ENCODE measurements at places on chromosomes 6 and 20.

- no peak for DNase-seq
These were observed 257.4 kb downstream of the MAFB start for GRCh38 chr20:40431611-40432010.

GRCh38 chr6:169420912-169421543, 167.4 kb upstream of the THBS2 start:
- DNase-seq: no peak

- peak; percentile 65 for DNase-seq
These were observed 33.8 kb upstream of the SCRT2 start for GRCh38 chr20:709423-709822.

GRCh38 chr6:28160233-28160632, 18.6 kb downstream of the ZKSCAN8 start:
- DNase-seq: no peak

- no peak for DNase-seq
These were observed 12.0 kb downstream of the REV3L start for GRCh38 chr6:111470991-111471390.

- peak; percentile 62 for DNase-seq
These were observed 888.8 kb downstream of the QKI start for GRCh38 chr6:164303102-164303964.

DNA sequence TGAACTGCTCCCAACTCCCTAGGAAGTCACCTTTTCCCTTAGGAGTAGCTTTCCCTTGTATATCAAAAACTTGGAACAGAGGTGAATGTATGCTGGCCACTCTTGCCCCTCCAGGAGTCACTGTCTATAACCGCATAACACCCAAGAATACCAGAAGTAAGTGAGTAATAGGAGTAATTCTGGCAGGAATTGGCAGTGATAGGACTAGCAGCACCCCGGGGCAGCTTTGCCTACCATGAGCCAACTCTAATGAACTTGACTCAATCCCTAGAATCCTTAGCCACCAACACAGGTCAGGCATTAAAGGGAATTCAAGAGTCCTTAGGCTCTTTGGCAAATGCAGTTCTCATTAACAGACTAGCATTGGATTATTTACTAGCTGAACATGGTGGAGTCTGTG, 28.8 kb upstream of the CD164 start:
- DNase-seq: no peak

- DNase-seq: no peak
These were observed 40.4 kb upstream of the SCML4 start for GRCh38 chr6:107864226-107865127.

GRCh38 chr6:141653590-141653989, 479.1 kb upstream of the GJE1 start:
- DNase-seq: no peak

GRCh38 chr6:72464246-72464645, 157.6 kb upstream of the KCNQ5 start:
- DNase-seq: no peak

DNA sequence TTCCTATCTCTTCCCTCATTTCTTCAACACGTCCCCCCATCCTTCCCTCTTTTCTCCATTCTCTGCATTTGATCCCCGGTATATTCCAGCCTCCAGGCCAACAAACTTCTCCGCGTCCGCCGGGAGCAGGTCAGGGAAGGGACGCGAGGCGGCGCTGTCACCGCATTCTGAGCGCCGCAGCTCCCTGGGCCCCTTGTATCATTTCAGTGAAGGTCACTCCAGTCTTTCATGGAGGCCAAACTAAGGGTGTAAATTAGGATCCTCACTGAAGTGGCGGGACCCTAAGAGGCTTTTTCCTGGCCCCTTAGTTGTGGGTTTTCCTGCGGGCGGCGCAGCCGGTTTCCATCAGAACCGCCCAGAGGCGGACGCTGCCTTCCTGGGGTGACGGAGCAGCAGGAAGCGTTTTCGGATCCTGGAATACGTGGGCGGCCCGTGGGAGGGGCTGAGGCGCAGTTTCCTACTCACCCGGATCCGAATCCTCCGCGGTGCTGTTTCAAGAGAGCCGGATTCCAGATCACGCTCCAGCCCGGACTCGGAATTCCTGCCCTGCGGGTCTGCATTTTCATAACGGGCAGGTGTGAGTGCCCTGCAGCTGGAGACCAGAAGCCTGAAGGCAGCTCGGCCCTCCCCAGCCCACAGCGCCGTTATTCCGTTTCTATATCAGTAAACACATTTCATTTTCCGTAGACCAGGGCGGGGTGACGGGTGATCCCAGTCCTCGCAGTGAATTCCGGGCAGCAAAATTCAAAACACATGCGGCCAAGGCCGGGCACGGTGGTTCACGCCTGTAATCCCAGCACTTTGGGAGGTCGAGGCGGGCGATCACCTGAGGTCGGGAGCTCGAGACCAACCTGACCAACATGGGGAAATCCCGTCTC, 3.6 kb upstream of the MICA start:
- DNase-seq: peak; percentile 95

DNA sequence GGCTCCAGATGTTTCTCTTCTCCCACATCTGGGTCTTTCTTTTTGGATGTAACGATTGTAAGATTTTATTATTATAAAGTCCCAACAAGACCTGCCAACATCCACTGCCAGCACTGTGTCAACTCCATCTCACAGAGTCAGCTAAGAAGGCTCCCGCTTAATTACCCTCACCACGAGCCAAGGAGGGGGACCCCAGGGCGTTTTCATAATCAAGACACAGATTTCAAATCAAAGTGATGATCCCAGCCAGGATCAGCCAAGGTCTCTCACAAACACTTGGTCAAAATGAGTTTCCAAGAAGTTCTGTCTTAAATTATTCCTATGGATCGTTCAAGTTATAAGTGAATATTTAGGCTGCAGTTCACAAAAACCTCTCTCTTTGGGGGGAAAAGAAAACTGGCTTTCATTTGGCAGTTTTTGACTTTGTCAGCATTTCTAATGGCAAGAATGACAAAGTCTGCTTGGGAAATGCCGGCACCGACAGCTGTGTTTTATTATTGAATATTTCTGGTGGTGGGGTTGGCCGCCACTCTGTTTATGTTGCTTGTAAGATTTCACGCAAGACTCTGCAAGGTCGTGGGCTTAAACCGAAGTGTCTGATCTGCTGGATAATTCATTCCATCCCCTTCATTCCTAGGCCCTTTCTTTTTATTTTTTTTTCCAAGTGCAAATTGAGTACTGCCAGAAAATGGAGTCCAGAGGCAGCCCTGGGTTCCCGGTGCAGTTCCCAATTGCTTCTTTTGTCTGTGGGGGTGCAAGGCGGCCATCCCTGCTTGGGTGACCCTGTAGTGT, 170.2 kb upstream of the PMEPA1 start:
- peak; percentile 57 for DNase-seq

DNA sequence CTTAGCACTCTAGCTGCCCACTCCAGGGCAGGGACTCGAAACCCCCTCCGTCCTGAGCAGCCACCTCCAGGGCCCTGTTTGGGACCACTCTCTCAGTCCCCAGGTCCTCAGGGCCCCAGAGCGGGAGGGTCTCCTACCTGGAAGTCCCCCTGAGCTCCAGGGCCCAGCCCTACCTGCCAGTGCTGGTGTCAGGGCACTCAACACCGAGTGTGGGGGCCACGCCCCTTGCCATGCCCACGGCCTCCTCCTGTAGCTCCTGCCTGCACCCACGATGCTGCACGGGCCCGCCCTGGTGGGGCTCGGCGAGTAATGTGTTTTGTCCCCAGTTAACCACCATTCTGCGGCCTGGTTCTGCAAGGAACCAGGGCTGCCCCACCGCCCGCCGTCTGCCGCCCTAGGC, 21.5 kb downstream of the SPDEF start:
- no peak for DNase-seq

DNA sequence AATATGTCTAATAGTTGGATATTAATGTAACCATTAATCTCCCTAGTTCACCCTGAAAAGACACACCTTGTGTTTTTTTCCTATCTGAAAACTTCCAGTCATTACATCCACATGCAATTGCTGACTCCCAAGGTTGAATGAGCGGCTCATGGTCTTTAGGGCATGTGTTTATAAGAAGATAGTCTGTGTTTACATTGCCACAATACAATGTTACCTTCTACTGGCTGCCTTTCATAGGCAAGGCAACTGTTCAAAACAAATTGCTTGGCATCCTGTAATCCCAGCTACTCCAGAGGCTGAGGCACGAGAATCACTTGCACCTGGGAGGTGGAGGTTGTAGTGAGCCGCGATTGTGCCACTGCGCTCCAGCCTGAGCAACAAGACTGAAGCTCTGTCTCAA, 86.8 kb upstream of the SHLD1 start:
- DNase-seq: no peak

- no peak for DNase-seq
These were observed 27.1 kb downstream of the MRPL14 start for GRCh38 chr6:44100088-44100550.

DNA sequence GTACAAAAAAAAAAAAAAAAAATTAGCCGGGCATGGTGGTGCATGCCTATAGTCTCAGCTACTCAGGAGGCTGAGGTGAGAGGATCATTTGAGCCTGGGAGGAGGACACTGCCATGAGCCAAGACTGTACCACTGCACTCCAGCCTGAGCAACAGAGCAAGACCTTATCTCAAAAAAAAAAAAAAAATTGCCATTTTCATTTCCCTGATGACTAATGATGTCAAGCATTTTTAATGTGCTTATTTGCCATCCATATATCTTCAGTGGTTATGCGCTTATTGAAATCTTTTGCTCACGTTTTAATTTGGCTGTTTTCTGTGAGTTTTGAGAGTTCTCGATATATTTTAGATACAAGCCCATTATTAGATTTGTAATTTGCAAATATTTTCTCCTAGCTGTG, 46.7 kb downstream of the PFDN4 start:
- no peak for DNase-seq

DNA sequence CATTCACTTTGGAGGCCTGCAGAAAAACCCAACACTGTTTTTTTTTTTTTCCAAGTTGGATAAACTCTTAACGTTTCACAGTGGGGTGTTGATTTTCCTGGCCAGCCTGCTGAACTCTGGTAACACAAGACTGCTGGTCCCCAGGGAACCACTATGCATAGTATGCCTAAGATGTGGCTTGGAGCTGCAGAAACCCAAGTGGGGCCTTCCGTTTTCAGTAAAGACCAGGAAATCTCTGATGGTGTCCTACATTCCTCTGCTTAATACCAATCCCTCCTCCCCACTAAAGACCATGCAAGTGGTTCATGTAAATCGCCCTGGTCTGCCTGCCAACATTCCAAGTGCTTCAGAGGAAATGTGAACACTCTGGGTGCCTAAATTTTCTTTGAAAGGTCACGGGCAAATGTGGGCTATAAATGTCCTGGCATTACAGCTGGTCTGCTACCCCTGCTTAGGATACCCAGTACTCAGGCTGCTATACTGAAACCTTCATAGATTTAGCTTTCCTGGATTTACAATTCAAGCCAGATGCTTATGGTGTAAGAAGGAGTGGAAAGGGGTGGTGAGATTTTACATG, 615.4 kb downstream of the MAFB start:
- DNase-seq: no peak

- no peak for DNase-seq
These were observed 258.8 kb downstream of the GMDS start for GRCh38 chr6:1986454-1987243.

GRCh38 chr20:54620611-54621010, 145.2 kb downstream of the DOK5 start:
- no peak for DNase-seq

- DNase-seq: no peak
These were observed 9.8 kb downstream of the PGM3 start for GRCh38 chr6:83183082-83183828.

DNA sequence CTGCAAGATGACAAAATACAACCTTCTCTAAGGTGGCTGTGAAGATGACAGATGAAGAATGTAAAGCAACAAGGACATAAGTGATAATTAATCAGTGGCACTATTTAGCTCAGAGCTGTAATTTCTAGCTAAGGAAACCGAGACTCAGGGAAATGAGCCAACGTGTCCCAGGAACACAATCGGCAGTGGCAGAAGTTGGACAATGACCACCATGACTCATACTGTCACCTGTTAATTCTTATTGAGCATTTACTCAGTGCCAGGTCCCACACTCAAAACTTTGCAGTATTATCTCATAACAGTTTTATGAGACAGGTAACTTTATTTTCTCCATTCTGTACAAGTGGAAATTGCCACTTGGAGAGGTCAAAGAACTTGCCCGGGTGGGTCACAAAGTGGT, 55.8 kb downstream of the LAMA4 start:
- no peak for DNase-seq

GRCh38 chr6:25882051-25882496, 8.0 kb upstream of the SLC17A3 start:
- DNase-seq: peak; percentile 13

DNA sequence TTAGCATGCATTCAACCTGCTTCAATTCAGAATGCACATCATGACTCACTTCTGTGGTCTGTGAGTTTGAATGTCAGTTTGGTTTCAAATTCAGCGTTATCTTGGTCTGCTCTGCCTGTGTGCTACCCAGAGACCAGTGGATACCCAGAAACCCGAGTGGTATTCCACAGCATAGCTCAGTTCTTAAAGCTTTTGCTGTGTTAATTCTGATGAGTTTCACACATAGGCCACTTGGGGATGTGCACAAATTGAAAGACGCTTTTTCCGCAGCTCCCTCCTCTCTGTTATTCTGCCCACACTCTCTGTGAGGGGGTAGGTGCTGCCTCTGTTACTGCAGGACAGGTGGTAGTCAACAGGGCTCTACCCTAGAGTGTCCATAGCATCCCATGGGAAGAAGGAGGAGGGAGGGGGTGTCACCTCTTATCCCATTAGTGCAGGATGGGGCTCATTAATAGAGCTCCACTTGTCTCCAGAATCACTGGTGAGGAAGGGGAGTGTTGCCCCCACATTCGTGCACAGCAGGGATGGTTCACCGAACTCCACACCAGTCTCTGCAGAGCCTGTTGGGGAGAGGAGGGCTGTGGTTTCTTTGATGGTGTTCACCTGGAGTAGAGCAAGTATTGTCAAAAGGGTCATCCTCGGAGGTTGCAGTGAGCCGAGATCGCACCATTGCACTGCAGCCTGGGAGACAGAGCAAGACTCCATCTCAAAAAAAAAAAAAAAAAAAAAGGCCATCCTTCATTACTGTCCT, 29.2 kb upstream of the SDCBP2 start:
- no peak for DNase-seq

GRCh38 chr20:9255171-9255570, 186.3 kb downstream of the PLCB4 start:
- DNase-seq: no peak

DNA sequence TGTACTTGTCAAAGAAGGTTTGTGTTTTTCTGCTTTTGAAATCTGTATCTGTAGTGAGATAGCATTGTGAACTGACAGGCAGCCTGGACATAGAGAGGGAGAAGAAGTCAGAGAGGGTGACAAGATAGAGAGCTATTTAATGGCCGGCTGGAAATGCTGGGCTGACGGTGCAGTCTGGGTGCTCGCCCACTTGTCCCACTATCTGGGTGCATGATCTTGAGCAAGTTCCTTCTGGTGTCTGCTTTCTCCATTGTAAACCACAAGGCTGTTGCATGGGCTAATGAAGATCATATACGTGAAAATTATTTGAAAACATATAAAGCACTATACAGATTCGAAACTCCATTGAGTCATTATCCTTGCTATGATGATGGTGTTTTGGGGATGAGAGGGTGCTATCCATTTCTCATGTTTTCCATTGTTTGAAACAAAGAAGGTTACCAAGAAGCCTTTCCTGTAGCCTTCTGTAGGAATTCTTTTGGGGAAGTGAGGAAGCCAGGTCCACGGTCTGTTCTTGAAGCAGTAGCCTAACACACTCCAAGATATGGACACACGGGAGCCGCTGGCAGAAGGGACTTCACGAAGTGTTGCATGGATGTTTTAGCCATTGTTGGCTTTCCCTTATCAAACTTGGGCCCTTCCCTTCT, 18.4 kb downstream of the CD83 start:
- DNase-seq: no peak

GRCh38 chr6:73610444-73611275, 43.1 kb downstream of the SLC17A5 start:
- DNase-seq: no peak

GRCh38 chr20:5570452-5570851, 179.7 kb upstream of the SHLD1 start:
- no peak for DNase-seq
